ENCODE measurements at places on chromosomes 4 and X.

DNA sequence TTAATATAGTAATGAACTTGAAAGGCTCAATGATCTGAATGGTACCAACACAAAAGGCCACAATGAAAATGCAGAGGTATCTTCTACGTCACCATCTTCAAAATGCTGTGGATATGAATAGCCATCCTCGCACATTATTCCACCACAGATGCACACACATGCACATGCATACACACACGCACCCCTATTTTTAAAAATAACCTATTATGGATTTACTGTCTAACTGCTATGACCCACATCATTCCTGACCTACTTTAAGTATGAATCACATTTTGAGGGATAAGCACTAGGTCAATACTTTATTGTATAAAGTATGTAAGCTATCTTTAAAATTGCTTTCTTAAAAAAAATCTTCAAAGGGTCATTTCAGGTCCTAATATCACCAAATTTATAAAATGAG, 24.4 kb upstream of the CORIN start:
- DNase-seq = no peak

DNA sequence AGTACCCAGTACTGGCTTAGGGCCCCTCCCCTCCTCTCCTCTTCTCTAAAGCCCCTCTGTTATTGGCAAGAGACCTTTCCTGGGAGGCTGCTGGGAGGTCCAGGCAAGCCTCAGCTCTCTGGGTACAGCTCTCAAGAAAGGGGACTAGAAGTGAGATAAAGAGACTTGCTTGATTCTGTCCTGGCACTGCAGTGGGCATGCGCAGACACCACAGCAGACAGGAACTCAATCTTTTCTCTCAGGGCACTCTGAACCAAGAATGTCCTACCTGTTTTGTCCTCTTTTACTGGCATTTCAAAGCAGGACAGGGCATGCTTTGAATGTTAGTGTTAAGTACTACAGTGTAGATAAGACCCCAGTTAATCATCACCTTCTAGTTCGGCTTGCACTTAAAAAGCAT, 74.9 kb downstream of the NYX start:
- no peak for DNase-seq

DNA sequence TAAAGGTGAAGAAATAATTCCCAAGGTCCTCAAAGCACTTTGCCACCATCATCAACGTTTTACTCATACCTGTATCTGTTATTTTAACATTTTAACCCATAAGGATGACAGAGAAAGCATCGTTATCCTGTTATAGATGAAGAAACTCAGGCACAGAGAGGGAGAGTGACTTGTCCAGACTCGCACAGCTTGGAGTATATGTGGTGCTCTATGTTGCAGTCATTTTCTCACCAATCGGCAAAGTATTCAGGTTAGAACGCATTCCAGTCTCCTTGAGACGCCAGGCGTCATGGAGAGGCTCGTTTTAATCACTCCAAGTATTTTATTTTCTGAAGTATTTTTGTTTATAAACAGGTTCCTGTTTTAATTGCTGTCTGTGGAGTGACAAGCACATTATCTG, 73.5 kb downstream of the IRF2 start:
- no peak for DNase-seq

GRCh38 chr4:156374069-156374468, 420.4 kb upstream of the CTSO start:
- no peak for DNase-seq

DNA sequence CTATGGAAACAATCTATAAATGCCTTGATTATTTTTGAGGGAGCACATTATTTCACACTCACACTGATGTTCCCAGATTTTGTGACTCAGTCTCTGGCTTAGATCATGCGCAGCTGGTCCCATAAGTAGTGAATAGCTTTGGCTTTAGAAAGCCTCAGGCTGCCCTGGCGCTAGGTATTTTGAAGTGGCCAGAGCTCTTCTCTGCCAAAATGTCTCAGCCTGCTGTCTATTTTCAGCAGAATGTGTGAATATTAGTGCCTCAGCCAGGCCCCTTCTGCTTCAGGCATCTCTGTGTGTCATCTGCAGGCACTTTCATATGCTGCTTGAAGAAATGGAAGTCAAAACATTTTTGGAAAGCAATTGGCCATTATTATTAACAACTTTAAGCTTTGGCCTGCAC, 931.0 kb upstream of the INTU start:
- no peak for DNase-seq

DNA sequence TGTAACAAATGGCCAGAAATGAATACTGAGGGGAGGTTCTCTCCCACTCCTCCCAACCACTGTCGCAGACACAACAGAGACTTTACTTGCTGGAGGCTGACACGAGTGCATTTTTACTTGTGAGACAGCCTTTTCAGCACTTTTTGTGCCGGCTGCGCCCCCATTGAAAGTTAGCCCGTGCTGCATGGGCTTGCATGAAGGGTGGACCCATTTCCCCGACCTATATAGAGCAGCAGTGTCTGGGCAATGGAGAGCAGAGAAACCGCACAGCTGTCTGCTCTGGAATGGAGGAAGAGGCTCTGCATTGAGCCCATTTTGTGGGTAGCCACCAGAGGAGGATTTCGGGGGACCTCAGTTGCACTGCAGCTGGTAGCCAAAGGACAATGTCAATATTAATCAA, 208.8 kb downstream of the UGT8 start:
- DNase-seq = no peak

GRCh38 chrX:74922922-74923543, 2.2 kb downstream of the NEXMIF start:
- DNase-seq = no peak

DNA sequence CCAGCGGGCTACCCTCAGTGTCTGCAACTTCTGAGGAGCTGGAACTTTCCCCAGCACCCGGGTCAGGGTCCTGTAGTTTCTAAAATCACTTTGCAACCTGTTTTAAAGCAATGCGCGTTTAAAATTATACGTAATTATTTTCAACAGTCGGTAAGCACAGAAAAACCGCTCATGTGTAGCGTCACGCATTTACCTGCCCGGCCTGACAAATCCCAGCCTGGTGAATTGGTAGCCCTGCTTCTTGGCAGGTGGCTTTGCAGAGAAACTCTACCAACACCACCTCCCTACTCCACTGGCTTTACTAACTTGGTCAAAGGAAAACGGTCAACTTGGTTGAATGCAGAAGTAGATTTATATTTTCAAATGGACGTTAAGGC, 640 bp downstream of the BANK1 start:
- no peak for DNase-seq

DNA sequence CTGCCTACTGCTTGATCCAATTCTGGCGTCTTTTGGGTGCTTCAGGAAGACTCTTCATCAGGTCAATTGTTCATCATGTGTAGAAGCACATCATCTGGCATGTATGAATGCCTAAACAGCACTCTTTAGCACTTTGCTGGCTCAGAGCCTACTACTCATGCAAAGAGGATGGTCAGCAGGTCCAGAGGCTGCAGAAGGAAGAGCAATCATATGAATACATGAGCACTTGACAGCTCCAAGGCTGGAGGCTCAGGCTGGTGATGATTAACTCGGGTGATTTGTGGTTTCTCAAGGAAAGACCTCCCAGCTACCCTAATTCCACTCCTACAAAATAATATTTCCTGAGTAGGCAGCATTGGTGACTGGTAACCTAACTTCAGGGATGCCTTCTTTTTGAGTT, 103.8 kb upstream of the CXCL13 start:
- DNase-seq = no peak

GRCh38 chr4:100280807-100281206, 90.5 kb upstream of the DDIT4L start:
- DNase-seq = no peak

DNA sequence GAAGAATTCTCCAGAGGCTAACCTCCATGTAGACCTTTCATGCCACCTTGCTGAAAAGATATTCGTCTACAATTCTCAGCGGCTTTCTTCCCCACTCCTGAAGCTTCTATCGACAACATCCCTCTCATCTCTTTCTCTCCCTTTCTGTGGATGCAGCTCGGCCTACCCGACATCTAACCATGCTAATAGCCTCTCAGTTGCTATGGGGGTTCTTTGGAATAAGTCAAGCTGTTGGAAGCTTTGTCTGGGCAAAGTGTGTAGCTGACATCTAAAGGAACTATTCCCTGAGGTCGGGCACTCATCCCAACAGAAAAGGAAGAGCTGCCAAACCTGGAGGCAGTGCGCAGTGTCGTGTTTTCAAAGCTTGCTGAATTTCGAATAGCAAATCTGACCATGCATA, 192.1 kb downstream of the RBMX2 start:
- no peak for DNase-seq

DNA sequence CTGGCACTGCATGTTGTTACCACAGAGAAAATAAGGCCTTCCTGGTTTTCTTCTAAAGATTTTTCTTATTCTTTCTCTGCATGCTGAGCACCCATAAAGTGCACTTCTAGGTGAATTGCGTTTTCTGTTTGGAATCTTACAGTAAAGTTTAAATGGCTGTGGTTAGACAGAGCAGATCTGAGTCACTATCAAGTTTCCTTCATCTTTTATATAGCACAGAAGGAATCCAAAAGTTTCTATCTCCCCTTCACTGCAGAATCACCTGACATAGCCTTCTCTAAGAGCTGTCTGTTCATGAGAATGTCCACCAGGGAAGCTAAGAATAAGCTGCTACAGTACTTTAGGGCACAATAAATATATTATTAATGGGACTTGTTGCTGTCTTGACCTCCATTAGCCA, 455.5 kb upstream of the FAM241A start:
- DNase-seq = no peak
